ENCODE measurements at places on chromosomes 11 and 22.

- peak; percentile 91 for DNase-seq
Measured at GRCh38 chr11:8099291-8099899, 18.4 kb downstream of the TUB start.

DNA sequence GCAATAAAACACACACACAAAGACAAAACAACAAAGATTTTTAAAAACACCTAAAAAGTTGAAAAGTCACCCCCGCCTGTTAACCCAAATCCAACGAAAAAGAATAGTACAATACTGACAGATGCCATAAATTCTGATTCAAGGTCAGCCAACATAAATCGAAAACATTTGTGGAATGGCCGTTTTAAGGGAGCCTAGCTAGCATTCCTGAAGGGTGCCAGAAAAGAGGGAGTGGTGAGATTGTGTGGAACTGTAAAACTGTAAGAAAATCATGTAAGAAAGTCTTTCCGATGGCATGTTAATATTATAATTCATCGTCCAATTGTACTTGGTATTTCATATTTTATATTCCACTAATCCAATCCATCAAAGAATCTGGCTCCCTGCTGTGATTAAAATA, 75.1 kb downstream of the RAB38 start:
- DNase-seq, result no peak

DNA sequence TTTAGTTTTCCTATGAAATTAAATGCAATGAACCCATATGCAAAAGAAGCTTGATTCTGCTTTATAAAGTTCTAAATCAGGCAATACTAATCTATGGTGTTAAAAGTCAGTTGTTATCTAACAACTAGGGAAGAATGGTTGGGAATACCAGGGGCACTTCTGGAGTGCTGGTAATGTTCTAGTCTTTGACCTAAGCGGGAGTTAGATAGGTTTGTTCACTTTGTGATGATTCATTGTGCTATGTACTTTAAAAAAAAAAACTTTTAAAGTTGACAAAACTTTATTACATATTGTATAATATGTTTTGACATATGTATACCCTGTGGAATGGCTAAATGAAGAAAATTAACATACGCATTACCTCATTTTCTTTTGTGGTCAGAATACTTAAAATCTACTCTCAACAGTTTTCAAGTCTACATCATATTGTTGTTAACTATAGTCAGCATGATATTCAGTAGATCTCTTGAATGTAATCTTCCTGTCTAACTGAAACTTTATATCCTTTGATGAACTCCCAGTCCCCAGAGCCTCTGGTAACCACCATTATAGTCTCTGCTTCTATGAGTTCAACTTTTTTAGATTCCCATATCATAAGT, 39.2 kb downstream of the BIRC2 start:
- no peak for DNase-seq

- DNase-seq, result no peak
Measured at GRCh38 chr11:73784080-73784634, 3.5 kb upstream of the MRPL48 start.

DNA sequence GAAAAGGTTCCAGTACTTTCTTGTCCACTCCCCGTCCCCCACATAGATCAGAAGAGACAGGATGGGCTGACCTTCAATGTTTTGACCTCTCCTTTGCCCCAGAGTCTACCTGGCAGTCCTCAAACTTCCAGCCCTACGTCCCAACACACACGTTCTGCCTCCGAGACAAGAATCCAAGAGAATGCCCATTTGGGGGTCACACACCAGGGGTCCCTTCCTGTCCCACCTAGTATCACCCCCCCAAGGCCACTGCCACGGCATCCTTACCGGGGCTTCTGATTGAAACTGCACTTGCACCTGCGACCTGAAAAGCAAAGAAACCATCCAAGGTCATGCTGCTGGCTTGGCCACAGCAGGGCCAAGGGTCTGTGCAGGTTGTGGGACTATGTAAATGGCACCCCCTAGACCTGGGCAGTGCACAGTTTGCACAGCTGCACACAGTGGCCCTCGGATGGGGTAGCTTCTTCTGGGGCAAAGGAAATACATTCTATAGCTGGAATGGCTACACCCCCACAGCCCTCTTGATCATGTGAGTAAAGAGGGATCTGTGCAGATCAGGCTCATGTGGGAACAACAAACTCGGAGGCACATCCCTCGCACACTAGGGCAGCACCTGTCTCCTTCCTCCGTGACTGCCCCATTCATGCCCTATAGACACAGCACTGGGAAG, 16.5 kb upstream of the FXYD2 start:
- no peak for DNase-seq

DNA sequence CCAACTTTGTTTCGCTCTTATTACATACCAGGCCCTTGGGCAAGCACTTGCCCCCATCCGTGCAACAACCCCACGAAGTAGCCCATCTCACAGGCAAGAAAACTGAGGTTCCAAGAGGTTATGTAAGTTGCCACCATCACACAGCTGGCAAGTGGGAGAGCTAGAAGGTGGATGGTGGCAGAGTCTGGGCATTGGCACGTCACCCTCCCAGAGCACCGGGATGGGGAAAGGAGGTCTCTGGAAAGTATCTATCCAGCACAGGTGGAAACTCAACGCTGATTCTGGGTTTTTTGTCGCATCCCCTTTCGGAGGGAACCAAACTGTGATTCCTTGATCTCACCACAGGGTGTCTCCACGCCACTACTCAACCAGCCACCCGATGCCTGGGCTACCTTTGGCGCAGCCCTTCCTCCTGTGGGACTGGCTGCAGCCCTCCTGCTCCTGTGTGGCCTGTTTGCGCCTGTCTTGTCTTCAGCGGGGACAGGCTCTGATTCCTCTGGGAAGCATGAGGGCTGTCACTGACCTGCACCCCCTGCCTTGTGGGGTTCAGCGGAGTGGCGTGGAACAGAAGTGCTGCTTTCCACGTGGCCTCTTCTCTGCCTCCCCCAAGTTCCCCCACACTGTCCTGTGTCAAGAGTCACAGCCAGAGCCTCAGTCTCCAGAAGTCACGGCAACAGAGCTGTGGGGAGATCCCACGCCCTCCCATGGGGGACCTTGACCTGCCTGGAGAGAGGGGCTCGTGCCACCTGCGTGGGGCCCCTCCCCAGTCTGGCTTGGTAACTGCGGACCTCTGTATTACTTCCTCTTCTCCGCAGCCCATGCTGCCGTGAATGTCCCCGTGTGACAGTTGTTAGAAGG, 34.4 kb upstream of the TRIM29 start:
- peak; percentile 77 for DNase-seq

DNA sequence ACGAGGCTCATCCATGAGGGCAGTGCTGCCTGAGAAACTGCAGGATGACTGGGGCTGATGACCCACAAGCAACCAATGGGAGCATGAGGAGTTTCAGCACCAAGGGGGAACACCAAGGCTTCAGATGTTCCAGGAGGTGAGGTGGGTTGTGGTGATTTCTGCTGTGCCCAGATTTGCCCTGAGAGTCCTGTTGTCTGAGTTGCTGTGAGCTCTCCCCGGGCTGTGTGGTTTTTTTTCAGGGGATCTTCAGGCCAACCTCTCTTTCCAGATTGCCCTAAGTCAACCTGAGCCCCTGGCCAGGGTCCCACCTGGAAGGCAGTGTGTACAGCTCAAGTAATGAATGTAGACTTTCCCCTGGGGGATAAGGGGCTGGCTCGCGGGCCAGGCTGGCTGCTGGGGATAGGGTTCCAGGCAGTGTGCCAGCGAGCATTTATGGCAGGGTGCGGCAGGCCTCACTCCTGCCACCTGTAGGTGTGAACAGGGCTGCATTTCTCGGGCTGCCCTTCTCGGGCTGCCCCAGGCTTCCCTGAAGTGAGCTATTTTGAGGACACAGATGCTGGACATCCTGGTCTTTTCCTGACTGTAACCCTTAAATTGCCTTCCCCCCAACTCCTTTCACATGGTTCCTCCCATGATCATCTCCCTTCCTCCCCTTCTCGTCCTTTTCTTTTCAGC, 9.8 kb downstream of the SLC22A6 start:
- peak; percentile 29 for DNase-seq

GRCh38 chr11:83116015-83116641, 40.8 kb upstream of the PCF11 start:
- DNase-seq, result no peak

DNA sequence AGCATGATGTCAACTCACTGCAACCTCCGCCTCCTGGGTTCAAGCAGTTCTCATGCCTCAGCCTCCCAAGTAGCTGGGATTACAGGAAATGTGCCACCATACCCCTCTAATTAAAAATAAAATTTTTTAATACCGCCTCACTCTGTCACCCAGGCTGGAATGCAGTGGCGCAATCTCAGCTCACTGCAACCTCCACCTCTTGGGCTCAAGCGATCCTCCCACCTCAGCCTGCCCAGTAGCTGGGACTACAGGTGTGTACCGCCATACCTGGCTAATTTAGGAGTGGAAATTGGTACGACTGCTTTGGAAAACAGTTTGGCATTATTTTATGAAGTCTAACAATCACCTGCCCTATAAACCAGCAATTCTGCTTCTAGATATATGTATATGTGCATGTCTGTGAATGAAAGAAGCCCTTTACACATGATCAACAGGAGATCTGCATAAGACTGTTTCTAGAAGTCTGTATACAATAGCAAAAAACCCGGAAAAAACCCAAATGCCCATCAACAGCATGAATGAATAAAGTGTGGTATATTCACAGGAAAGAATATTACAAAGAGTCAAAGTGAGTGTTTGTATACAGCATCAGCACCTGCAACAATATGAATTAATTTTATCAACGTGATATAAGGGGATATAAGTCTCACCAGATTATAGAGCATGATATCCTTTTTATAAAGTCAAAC, 16.0 kb downstream of the SLC35F2 start:
- no peak for DNase-seq

GRCh38 chr11:118281284-118281683, 17.2 kb upstream of the MPZL2 start:
- no peak for DNase-seq

- DNase-seq, result no peak
Measured at GRCh38 chr22:47021371-47022074, 259.1 kb downstream of the TBC1D22A start.
